ENCODE measurements at places on chromosomes 13 and 19.
A peak's percentile ranks its signal among the peaks of the same experiment; 100 is the strongest.

- no peak for DNase-seq
These were observed 92.3 kb downstream of the RFC3 start for GRCh38 chr13:33910255-33910654.

DNA sequence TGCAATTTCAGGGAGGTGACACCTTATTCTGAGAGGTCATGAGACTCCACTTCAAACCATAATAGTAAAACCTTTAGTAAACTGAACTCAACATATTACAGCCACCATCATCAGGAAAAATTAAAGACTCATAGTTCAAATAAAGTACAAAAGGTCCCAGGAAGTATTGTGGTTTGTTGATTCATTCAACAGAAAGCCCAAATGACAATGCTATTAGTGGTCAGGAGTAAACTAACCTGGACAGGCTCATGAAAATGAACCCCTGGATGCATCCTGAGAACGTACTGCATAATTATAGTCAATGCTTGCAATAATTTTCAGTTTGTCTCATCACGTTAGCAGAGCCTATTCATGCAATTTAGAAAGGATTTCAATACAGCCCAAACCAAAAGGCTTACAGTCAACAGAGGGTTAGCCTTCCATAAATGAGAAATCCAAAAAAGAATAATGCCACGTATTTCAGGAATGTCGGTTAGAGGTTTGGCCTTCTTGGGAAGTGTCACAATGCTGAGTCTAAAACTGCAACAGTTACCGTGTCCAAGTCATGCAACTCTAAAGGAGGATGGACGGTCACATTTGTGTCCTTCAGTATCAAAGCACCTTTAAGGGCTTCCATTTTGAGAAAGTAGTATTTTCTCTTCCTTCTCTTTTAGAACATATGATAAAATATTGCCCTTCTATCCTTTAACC, 280.8 kb downstream of the ABCC4 start:
- no peak for DNase-seq

DNA sequence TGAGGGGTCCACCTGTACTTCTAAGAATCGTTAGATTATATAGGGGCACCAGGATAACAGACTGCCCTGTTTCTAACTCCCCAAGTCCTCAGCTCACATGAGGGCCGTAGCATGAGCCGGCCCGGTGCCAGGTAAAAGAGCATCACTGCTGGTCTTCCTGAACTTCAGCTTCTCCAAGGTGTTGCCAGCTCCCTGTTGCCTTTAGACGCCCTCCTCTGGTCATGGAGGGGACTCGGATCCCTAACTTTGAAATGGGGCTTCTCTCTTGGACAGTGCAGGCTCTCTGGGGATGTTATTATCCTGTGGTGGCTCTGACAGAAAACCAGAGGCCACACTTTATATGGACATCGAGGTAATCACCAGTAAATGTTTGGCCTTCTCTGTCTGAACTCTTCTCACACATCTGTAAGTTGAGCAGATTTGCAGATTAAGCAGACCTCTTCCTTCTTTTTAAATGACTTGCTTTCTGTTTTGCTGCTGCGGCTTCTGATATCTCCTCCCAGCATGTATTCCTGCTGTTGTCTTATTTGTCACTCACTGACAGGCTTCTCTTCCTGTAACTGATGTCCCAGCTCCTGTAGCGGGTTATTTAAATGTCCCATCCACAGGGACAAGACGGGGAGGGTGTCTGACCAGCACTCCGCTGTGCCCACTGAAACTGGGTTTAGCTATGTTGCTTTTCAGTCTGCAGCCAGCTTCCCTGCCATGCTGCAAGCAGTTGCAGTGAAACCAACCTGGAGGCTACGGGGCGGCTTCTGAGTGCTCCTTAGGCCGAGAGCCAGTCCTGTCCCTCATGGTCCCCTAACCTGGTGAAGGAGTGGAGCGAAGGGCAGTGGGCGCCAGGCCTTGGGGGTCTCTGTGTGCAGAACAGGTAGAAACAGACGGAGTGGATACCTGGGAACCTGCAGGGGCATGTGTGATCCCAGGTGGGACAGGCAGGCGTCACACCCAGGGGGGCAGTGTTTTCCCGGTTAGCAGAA, 39.2 kb downstream of the TSSK6 start:
- DNase-seq = no peak

- DNase-seq = no peak
These were observed 243.5 kb downstream of the RGCC start for GRCh38 chr13:41700790-41701310.

DNA sequence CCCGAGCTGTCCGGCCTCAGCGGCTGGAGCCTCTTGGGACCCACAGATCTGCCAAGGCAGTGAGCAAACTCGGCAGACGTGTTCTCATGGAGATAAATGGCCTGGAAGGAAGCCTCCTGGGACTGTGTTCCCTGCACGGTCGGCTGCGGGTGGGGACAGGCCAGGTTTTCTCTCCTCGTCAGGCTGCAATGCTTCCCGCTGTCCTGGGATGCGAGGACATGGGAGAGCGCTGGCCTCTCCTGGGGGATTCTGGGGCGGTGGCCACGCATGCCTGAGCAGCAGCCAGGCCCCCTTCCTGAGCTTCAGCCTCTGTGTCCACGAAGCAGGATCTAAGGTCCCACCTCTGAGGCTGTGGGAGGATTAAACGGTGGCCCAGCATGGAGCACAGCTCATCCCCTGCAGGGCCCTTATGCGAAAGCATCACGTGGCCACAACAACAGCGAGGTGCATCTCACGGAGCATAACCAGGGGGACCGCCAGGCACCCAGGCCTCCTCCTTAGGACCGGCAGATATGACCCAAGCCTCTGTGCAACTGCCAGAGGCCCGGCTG, 21.2 kb upstream of the C13orf46 start:
- no peak for DNase-seq

DNA sequence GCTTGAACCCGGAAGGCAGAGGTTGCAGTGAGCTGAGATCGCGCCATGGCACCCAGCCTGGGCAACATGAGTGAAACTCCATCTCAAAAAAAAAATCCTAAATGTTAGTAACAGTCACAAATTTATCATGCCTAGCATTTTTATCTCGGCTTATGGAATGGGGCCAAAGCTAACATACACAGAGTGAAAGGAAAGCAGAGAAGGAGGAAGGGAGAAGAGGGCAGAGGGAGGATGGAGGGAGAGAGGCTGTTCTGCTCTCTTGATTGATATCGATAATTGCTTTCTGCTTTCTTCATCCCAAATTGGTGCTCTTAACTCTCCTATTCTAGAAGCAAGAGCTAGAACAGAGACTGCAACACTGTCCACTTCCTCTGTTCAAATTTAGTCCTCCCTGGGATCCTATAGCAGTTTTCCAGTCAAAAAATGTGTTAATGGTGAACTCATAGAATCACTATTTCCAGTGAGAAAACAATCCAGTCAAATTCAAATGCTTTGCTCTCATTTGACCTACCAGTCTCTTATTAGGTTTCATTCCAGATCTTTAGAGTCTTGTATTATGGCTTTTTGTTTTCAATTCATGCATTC, 15.8 kb upstream of the TUBGCP3 start:
- DNase-seq = no peak

- no peak for DNase-seq
These were observed 139.2 kb downstream of the TNFSF13B start for GRCh38 chr13:108408672-108409071.

GRCh38 chr13:48125794-48126228, 30.9 kb upstream of the MED4 start:
- DNase-seq = no peak

- no peak for DNase-seq
These were observed 7.8 kb downstream of the SLC7A1 start for GRCh38 chr13:29587645-29588044.

- DNase-seq = no peak
These were observed 1.5 kb downstream of the KISS1R start for GRCh38 chr19:918481-919198.

GRCh38 chr19:45079063-45079910, at the start of gene GEMIN7:
TSS of gene GEMIN7 (plus strand) at chr19:45079260. CDS start at chr19:45090115, 10,855 bp downstream.
- DNase-seq = peak; percentile 75

DNA sequence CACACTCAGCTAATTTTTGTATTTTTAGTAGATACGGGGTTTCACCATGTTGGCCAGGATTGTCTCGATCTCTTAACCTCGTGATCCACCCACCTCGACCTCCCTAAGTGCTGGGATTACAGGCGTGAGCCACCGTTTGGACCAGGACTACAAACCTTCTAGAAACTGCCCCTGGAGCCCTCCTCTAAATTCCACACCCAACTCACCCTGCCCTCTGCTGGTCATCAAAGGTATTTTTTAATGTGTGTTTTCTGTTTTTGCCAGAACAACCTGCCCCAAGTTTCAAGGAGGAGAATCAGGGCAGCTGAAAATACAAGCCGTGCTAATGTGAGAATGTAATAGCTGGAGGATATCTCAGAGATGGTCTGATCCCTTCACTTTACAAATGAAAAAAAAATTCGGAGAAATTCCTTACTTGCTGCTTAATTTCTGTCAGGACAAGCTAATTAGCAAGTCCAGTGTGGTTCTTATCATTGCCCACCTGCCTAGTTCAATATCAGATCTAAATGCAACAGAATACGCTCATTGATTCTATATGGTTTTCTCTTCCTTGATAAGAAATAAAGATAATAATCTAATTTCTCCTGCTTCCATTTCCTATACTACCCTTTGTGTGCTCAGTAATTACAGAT, 4.1 kb downstream of the ATP8A2 start:
- no peak for DNase-seq

DNA sequence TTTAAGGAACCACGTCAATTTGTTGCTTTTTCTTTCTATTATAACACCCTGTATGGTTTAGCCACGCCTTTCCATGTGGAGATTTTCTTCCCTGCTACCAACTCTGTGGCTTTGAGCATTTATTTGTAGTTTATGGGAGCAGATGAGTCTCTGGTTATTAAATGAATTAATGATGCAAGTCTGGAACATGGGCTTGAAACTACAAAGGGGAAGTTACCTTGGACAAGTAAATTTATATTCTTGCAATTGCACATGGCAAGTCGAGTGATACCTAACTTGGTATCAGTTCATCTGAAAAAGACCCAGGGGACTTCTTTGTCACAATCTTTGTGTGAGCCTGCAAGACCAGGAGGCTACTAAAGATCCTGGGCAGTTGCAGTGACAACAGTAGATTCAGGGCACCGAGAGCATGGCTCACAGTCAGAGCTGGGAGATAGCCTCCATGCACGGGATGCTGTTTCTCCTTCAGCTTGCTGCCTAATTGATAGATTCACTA, 24.4 kb downstream of the B3GLCT start:
- no peak for DNase-seq

GRCh38 chr19:33248553-33248953, 22.9 kb upstream of the SLC7A10 start:
- DNase-seq = no peak

DNA sequence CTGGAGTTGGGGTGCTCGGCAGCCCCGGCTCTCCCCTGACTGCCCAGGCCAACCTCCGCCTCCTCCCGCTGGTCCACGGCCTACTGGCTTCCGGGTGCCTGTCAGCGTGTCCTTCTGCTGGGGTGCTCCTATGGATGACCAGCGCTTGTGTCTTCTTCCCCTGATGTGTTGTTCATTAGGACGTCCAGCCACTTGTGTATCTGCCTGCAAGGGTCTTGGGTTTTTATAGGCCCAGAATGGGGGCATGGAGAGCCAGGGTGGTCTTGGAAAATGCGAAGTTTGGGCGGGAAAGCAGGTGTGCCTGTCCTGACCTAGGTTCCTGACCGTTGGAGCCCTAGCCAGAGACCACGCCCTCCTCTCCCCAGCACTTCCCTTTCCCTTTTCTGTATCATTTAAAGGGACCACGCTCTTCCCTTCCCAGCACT, 139.8 kb downstream of the SLITRK5 start:
- no peak for DNase-seq

GRCh38 chr19:49814010-49814409, 918 bp upstream of the FUZ start:
- no peak for DNase-seq

DNA sequence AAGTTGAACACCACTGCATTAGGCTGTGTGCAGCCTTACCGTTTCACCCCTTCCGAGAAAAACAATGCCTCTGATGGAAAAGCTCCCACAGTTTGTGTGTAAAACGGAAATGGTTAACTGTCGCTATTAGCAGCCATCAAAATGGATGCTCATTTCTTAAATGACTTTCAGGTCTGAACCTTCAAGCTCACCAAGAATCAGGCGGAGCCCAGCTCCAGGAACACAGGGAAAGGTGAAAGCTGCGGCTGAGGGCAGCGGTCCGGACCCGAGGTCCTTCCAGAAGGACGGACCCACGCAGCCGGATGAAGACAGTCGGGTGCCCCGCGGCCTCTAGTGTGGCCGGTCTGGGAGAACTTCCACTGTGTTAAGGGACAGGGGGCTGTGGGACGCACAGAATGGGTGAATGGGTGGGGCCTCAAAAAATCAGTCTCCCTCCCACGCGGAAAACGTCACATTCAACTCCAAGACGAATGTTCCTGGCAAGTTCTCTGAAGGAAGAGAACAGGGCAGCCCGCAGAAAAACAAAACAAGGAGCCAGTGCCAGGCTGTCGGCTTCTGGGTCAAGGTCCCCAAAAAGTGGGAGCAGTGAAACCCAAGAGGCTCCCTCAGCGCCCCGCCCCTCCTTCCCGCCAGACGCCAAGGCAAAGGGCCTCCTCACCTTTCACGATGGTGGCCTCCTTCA, 4.9 kb downstream of the IRS2 start:
- no peak for DNase-seq

GRCh38 chr19:326871-327270, 17.7 kb downstream of the MIER2 start:
- no peak for DNase-seq

GRCh38 chr13:73742982-73743381, 391.2 kb downstream of the KLF12 start:
- DNase-seq = no peak

- no peak for DNase-seq
These were observed 50.4 kb downstream of the C13orf46 start for GRCh38 chr13:113923376-113924063.

GRCh38 chr13:99227909-99228688, 27.4 kb downstream of the UBAC2 start:
- DNase-seq = no peak

GRCh38 chr13:61275736-61276135, 139.9 kb downstream of the PCDH20 start:
- DNase-seq = no peak

- no peak for DNase-seq
These were observed 3.5 kb downstream of the ELANE start for GRCh38 chr19:855566-856120.

Measured in activated T-helper 2 cell treated with anti-CD3 and anti-CD28 coated beads, Interferon-gamma antibody, Interleukin-2, Interleukin-4, amounts not matched to agents 10 μg/mL and 5 μg/mL and 100 μg/mL, durations not matched to agents 14 hours and 24 hours and 36 hours (primary cell).